NCI-H1048 (cell line): ENCODE measurements at places on chromosomes 3 and 15.

DNA sequence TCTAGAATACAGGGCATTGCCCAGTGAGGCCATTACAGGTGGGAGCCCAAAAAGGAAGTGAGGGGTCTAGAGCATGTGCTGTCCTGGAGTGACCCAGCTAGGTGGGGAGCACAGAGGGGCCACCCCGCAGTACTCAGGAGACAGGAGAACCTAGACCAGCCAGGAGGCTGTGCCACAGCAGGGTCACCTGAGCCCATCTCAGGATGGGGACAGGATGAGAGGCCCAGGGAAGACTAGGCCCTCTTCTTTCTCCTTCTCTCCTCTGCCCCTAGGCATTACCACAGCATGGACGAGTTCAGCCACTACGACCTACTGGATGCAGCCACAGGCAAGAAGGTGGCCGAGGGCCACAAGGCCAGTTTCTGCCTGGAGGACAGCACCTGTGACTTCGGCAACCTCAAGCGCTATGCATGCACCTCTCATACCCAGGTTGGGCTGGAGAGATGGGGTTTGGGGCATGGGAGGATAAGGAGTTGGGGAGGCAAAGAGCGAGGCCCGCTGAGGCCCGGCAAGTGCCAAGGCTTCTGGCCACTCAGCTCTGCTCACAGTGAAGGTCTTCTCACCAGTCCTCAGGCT lies 20.6 kb downstream of the LOXL1 start:
- DNase-seq, result no peak

DNA sequence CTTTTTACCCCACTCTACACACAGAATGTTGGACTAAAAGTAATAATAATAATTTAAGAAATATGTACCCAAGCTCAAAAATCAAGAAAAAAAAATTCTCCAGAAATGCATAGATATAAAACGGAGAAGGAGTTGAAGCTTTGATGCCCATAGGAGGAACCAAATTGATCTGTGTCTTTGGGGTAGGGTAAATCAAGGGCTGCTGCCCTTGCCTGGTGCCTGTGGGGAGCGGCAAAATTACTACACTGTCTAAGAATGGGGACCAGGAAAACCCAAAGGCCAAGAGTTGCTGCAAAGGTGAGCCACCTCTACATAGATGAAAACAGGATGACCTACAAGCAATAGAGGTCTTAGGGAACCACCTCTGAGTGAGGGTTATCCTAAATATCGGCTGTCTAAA lies 56.0 kb upstream of the SPPL2A start:
- no peak for DNase-seq

DNA sequence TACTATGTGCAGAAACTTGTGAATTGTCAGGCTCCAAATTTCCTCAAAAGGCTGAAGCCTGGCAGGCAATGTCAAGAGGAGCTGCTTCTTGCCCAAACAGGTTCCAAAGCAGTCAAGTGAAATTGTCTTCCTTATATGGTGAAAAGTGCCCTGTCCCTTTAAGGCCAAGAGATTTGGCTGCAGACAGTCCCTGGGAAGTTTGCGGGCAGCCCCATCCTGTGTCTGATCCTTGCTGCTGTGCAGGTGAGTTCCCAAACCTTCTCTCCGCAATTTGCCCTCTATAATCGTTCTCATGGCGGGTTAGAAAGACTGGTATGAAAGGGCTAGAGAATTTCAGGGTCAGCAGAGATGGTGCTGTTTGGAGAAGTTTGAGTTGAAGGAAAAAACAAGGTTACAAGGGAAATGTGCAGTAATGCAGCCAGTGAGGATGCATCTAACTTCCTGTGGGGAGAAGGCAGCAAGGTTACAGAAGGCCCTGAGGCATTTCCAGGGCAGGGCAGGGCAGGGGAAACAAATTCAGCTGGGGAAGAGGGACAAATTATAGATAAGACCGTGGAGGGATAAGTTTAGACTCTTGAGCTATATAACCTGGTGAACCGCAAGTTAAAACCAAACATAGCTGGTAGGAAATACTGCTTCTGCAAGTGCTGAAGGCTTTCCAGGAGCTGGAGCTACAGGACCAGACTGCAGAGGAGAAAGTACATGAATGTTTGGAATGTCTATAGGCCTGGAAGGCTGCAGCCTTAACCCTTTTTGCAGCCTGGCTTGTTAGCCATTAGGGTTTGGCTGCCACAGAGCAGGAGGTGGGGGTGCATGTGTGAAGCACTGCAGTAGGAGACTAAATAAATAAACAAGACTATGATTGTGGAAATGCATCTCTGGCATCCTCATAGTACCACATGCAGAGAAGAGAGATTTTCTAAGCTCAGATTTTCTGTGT lies 256.2 kb upstream of the IL12A start:
- no peak for DNase-seq

DNA sequence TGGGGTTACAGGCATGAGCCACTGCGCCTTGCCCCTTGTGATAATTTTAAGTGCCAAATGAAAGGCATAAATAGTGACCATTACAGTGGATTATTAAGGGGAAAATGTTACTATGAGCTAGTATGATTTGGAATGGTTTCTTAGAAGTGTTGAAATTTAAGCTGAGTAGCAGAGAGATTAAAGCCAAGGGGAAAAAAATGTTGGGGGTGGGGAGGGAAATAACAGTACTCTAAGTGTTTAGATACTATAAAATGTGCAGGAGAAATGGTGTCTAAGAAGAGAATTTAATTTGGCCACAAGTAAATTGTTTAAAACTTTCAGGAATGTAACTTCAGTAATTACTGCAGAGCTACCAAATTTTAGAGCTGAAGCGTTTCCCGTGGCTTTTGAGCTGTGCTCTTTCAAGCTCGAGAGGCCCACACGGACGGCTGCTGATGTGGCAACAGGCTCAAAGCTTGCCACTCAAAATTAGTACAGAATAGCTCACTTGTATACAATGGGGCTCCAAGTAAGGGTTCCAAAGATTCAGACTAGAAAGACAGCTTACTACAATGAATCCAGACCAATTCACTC lies 23.9 kb upstream of the SLC12A8 start:
- DNase-seq, result no peak

- DNase-seq, result no peak
These were observed 67.2 kb downstream of the DNASE1L3 start for GRCh38 chr3:58143417-58144055.

DNA sequence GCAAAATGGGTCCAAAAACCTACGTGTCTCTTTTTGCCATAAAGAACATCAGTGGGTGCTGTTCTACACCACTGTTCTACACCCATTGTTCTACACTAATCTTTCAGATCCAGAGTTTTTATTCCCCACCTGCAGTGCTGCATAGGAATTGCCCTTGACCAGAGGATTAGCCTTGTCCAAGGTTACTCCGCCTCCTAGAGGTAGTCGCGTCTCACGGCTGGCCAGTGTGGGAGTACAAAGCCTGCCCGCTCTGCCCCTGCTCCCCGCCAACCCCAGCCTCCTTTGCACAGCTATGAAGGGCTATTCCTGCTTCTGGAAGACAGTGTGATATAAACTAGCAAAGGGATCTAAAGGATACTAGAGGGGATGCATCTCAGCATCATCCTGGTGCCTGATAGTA lies 222.1 kb upstream of the LMCD1 start:
- no peak for DNase-seq
